ENCODE measurements at places on chromosomes 6 and 20.

DNA sequence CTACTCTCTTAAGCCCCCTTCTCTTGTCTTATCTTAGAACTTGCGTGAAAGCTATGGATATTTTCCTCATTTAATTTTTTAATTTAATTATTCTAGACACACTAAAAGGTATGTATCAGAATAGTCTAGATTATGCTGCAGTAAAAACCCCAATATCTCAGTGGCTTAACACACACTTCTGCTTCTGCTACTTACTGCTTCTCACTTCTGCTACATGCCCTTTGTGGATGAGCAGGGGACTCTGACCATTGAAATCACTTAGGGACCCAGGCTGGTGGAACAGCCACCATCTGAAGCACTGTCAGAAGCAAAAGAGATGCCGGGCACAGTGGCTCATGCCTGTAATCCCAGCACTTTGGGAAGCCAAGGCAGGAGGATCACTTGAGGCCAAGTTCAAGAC is 27.2 kb upstream of the SCUBE3 start:
- DNase-seq, result no peak

GRCh38 chr20:57514273-57514751 is 10.6 kb downstream of the CTCFL start:
- peak; percentile 49 for DNase-seq

- DNase-seq, result no peak
Observed at GRCh38 chr6:25446830-25447569, 167.8 kb downstream of the CARMIL1 start.

DNA sequence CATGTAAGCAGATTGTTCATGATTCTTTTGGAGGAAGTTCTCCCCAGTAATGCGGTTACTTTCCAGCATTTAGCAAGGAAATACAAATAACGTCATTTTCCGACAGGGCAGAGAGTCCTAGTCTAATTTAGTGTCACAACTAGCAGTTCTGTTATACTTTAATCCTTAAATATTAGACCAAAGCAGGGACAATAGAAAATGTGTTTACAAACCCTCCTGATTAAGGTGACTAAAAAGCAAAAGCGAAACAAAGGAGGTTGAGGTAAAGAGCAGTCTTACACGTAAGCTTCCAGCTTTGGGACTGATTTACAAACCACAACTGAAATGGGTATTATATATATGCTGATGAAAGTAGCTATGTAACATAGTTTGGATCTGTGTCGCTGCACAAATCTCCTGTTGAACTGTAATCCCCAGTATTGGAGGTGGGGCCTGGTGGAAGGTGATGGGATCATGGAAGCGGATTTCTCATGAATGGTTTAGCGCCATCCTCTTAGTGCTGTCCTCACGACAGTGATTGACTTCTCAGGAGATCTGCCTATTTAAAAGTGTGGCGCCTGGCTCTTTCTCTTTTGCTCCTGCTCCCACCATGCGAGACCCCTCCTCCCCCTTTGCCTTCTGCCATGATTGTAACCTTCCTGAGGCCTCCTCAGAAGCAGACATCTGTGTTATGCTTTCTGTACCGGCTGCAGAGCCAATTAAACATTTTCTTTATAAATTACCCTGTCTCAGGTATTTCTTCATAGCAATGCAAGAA is 81.9 kb downstream of the PLCB1 start:
- DNase-seq, result peak; percentile 13

- no peak for DNase-seq
Observed at GRCh38 chr6:115972679-115973078, 88.0 kb downstream of the FRK start.

Measured in activated CD4-positive, alpha-beta T cell treated with anti-CD3 and anti-CD28 coated beads, Interleukin-2, amount 10 ng/mL, durations not matched to agents 7 days and 5 days (primary cell).